ENCODE measurements at places on chromosomes 3 and 15.

GRCh38 chr15:69200832-69201745 is 40.7 kb downstream of the GLCE start:
- DNase-seq: no peak

DNA sequence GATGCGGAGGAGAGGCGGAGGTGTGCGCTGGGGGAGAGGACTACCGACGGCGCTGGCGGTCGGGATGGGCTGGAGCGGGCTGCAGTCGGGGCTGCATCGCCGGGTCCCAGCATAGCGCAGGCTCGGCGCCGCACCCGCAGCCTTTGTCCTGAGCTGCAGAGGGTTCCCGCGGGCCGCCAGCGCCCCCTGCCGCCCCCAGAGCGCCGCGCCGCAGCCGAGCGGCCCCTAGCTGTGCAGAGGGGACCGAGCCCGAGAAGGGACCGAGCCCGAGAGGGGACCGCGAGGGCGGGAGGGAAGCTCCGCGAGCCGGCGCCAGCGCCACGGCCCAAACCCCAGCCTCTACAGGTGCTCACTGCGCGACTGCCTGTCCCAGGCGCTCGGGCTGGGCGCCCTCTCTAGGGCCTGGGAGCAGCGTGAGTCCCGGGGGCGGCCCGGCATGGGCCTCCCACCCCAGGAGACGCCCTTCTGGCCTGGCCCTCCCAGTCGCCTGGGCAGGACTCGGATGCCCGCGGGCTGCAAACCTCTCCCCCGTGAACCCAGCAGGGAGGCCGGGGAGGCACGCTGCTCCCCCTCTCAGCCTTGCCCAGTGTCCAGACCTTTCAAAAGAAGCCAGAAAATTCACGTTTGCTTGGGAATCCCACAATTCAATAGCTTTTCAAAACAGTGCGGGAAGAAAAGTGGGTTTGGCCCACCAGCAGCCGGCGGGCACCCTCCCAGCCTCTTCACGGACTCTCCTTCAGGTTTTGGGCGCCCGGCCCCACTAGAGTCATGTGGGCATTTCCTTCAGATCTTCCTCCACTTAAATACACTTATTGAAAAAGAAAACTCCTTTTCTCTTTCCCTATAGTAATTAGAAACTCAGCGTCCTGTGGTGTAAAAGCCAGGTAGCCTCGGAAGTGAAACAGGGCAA is 134.7 kb downstream of the TPRA1 start:
- peak; percentile 50 for DNase-seq

DNA sequence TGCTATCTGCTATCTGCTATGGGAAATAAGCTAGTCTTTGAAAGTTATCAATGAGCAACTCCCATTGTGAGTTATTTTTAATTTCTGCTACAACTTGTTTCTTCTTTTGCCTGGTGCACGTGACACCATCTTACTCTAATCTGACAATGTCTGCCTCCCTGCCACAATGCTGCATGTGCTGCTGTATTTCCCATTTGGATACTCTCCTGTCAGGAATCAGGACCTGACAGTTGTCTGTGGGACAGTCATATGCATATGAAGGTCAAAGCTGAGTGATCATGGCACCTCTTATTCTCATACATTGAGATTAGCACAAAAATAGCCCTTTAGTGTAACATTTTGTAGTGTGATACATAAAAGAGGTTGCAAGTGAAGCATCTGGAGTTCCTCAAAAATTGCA is 45.8 kb downstream of the HMG20A start:
- DNase-seq: no peak

DNA sequence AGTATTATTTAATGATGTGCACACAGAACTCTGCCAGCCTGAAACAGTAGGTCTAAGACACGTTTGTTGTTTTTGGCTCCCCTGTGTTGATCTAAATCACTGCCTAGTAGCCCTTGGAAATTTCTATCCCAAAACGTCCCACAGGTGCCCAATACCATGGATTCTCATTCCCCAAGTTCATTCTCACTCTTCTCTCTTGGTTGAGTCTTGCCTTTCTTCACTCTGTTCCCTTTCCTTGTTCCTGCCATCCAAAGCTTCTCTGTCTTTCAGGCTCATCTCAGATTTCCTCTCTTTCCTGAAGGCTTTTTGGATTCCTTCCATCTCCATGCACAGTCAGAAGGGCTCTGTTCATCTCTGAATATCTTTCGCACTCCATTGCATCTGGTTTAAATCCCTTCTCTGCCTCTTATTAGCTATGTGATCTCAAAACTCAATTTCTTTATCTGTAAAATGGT is 54.2 kb downstream of the PPARG start:
- no peak for DNase-seq

GRCh38 chr3:38165722-38166387 is 518 bp downstream of the OXSR1 start:
- DNase-seq: no peak

Data from stimulated activated CD8-positive, alpha-beta memory T cell treated with anti-CD3 and anti-CD28 coated beads, Interleukin-15, amount 100 ng/mL, for 48 hours (primary cell).